ENCODE measurements at places on chromosomes 6 and 20. TPM values are rescaled to one million over a fixed set of nuclear protein-coding genes. Genes with fewer than 3 reads are reported as not detected.

DNA sequence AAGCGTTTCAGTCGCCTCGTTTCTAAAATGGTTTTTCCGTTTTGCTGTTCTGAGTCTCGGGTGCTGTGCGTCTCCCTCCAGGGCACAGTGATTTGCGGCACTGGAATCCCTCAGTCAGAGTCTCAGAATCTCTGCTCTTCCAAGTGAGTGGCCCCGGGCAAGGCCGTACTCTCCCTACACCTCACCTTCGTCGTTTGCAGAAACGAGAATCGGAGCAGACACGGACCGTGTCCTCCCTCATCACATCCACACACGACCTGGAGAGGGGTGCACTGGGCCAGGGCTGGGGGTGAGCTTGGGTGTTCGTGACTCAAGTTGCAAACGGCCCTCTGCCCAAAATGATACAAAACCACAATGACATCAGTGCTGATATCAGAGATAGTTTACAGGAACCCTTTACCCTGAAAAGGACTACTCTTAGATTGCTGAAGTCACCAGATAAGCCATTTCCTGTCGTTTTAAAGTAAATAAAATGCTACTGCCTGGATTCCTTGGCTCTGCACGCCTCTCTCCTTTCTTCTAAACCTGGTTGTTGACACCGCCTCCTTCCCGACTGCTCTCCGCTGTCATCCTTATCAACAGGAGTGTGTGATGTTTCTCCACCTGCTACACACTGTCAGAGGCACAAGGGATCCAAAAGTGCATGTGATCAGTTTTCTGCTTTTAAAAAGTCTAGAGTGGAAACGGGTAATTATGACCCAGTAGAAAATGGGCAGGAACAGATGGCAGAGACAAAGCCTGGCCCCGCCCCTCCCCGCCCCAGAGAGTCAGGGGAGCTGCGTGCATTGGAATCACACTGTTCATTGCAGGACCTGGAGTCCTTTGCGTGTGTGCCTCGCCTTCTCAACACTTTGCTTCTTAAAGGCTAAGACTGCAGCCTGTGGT lies 38.4 kb downstream of the KIF25 start:
- DNase-seq = peak; percentile 68

- DNase-seq = peak; percentile 31
Measured at GRCh38 chr20:14622796-14623195, 285.4 kb upstream of the FLRT3 start.

Gene ZSCAN31
- total RNA-seq = 20.4 TPM

GRCh38 chr20:31945785-31946184 lies 6.1 kb downstream of the PDRG1 start:
- DNase-seq = no peak

- no peak for DNase-seq
Measured at GRCh38 chr6:23790756-23791155, 335.3 kb upstream of the NRSN1 start.

DNA sequence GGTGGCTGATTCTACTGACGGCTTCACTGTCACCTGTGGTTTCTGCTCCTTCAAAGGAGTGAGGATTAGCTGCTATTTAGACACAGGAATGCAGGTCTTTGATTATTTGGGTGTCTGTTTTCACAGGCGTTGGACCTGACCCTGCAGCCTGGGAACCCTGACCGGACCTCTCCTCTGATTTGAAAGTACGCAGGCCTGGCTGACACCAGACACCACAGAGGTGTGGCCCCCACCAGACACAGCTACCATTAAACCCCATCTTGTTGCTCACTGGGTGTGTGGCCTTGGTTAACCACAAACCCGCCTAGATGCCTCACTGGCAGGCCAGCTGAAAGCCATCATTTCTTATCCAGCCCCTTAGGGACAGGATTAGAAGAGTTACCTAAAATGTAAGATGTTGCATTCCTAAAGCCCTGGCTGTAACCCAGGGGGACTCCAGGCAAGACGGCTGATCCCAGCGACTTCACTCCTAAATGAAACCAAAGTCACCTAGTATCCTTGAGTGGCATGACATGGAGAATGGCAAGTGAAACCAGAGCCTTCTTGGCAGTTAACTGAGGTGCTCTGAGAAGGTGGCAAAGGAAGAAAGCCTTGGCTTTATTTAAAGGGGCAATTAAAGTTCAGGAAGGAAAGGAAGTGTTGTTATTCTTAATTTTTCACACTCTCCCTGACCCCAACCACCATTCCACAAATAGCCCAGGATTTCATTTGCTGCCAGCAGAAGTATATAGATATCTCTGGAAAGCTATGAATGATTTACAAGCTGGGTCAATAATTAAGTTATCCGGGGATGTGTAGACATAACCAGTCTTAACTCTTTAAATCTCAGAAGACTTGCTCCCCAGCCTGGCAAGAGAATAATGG lies 169.9 kb downstream of the QRSL1 start:
- DNase-seq = peak; percentile 98

Gene ARMH2
- total RNA-seq = not detected

GRCh38 chr6:44569131-44569530 lies 181.6 kb downstream of the CDC5L start:
- DNase-seq = no peak

DNA sequence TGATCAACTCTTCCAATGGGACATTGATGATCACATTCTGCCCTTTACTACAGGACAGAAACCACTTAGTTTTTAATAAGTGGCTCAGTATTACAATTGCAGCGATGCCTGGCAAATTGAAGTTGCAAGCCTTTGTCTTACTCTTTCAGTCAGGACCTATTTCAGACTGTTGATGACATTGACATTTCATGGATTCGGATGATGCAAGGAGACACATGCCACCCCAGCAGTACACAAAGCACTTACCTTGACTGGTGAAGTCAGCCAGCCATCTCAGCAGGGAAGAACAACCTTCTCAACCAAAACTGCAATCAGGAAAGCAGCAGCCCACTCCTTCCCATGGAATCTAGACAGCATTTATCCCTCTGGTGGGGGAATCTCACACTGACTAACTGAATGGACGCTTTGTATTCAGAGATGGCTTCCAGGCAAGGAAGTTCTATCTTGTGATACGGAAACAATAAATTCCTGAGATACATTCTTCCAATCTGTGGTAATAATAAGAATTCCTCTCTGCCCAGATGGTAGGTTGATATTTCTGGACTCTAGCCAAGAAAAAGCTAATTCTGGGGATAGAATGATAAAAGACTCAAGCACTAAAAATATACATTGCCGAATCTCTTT lies 24.8 kb downstream of the NFYA start:
- peak; percentile 2 for DNase-seq

DNA sequence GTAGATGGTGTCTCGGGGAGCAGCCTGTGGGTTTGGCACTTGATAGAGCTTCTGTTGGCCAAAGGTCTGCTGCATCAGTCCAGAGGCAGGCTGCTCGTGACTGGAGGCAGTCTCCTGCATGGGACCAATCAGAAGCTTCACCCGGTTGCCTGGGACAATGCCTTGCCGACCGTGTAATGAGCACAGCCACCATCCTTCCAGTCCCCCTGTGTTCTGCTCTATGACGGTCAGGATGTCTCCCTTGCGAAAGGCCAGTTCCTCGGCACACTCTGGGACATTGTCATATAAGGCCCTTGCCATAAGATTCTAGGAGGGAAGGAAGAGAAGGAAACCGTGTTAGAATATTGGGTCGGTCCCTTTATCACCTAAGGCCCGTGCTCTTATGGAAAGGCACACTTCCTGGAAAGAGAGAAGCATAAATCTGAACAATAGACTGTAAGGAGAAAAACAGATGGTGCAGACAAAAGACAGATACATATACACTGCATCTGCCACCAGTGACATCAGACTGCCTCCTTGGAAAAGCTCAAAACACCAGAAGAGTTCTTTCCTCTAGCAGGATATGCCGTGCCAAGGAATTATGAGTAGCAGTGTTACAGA lies 18.9 kb downstream of the NEDD9 start:
- DNase-seq = no peak

Gene COL21A1
- 41.5 TPM for total RNA-seq

DNA sequence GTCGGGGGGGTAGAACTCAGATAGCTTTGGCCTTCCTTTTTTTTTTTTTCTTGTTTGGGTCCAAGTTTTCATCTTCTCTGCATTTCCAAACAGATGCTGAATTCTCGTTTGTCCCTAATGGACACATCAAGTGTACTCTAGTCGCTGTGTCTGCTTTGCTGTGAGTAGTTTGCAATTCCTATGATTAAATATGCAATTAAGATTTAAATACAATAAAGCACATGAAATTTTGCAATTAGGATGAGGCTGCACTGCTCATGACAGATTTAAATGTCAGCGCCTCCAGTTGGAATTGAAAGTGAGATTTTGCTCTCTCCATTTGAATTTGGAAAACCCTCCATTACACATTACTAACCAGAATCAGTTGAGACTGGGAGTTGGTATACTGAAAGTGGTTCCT lies 70.4 kb downstream of the PFDN4 start:
- no peak for DNase-seq

DNA sequence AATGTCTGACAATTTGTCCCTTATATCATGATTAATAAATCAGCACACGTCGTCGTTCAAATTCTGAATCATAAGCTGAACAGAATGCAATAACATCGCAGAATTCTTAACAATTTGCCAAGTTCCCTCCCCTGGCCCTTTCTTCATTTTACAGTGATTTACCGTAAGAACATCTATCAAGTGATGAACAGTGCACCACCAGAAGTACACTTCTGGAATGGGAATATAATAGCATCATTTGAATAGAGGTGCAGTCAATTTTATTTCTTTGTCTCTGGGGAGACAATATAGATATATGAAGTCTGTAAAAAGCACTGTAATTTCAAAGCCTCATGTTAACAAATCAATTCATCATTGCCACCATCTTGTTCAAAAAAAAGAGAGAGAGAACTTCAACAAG lies 145.1 kb upstream of the SMLR1 start:
- DNase-seq = no peak

Gene LTA
- total RNA-seq = not detected

GRCh38 chr6:75171567-75171966 lies 34.3 kb downstream of the COL12A1 start:
- no peak for DNase-seq

Gene FAM217A
- total RNA-seq = not detected

Gene UST
- 14.4 TPM for total RNA-seq

Gene BNIP5
- not detected for total RNA-seq

Gene LIME1
- total RNA-seq = 0.12 TPM

Gene HLA-DOA
- not detected for total RNA-seq

DNA sequence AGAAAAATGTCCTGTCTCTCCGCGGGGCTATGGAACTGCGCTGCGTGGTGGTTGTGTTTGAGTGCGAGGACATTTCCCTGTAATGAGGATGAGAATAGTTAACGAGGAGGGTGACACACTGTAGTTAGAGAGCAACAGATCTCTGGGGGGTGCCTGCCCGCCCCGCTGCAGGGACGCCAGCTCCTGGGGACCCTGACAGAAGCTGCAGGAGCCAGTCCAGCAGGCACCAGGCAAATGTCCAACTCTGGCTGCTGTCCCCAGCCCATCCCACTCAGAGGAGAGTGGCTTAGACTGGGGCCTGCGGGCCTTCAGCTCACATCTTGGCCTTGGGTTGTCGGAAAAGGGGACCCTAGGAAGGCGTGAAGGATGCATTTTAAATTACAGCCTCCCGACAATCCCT lies 92.9 kb upstream of the FOXP4 start:
- no peak for DNase-seq

- peak; percentile 71 for DNase-seq
Measured at GRCh38 chr6:158047127-158047518, 65.5 kb downstream of the SYNJ2 start.

DNA sequence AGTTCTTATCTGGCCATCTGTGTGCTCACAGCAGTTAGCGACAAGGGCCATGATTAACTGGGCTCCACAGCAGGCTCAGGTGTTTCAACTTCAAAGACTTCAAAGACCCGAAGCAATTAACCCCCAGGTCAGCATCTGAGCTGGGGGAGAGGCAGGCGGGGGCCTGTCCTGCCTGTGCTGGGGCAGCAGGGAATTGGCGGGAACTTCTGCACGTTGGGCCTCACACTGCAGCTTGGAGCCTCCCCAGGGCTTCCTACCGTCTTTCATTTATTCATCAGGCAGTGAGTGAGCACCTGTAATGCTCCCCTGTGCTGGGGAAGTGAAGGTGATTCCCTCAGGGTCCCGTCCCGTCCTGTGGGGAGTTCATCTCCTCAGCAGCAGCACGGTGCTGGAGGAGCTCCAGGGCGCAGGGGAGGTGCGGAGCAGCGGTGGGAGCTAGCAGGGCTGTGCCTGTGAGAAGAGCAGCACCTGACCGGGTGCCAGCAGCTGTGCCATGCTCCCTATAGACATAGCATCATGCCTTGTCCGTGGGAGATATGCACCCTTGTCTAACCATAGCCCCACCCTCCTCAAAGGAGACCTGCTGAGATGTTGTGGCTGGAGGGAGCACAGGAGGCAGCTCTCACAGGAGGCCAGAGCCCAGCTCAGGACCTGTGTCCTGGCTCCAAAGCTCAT lies 51.8 kb upstream of the FRMD1 start:
- DNase-seq = no peak

- DNase-seq = no peak
Measured at GRCh38 chr20:13447385-13448180, 191.1 kb downstream of the TASP1 start.

Gene LGSN
- total RNA-seq = 0.07 TPM
